ENCODE measurements at places on chromosomes 4 and X.

DNA sequence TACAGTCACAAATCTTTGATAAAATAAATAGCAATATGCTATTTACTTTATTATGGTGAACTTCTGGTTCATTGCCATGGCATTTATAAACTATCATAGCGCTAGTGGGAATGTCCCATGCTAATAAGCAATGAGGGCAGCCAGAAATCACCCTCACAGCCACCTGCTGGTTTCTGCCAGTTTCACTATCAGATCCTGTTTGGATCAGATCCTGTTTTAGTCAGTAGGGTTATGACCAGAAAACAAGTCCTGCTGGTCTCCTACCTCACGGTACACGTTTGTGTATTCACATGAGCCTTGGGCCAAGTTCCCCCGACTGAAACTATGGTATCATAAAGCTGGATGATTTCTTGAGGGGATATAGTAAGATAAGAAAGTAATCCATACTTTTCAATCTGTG lies 17.7 kb downstream of the FOXR2 start:
- no peak for DNase-seq

DNA sequence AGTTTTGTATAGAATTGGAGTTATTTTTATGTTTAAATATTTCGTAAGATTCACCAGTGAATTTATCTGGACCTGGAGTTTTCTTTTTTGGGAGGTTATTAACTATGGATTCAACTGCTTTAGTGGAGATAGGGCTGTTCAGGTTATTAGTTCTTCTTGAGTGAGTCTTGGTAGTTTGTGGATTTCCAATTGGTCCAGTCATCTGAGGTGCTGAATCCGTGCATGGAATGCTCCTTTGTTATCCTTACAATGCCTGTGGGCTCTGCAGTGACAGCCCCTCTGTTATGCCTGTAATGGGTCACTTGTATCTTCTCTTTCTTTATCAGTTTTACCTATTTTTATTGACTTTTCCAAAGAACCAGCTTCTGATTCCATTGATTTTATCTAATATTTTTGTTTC lies 15.4 kb upstream of the NKX1-1 start:
- DNase-seq: no peak

GRCh38 chr4:29853833-29854232 lies 866.3 kb upstream of the PCDH7 start:
- DNase-seq: no peak

- DNase-seq: peak; percentile 59
Observed at GRCh38 chr4:71406459-71406963, 67.7 kb downstream of the SLC4A4 start.

- peak; percentile 37 for DNase-seq
Observed at GRCh38 chr4:31458813-31459212, 738.6 kb downstream of the PCDH7 start.

DNA sequence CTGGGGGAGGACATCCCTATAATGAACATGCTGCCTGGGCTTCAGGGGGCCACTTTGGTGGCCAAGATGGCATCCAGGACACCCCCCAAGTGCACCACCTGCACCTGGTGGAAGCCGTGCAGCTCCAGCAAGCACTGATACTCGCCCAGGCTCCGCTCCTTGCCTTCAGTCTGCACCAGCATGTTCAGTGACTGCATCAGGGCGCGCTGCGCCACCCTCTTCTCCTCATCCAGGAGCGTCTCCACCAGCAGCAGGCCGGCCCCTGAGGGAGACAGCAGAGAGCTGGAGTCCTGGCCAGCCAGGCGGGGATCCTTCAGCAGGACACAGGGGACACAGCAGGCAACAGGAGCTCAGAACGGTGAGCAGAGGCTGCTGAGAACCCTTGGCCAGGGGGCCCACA lies 11.3 kb upstream of the SLC25A6 start:
- DNase-seq: no peak

DNA sequence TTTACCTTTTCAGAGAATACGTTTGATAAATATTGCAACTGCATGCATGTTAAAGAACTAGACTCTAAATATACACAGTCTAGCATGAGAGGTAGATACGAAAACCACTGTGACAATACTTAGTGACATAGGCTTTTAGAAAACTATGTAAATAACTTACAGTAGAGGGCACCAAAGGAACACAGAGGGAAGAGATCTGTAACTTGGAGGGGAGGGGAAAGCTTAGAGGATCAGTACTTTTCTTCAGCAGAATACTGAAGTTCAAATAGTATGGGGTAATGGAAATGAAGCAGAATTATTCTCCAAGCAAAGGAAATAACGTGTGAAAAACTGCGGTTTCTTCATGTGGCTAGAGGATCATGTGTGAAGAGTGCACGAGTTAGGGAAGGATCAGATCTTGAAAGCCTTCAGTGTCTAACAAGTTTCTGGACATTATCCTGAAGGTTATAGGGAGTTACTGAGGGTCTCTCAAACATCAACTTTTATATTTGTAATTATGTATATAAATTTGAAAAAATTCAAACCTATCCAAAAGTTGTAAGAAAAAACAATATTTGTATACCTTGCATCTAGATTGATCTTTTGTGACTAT lies 264.3 kb downstream of the NPFFR2 start:
- peak; percentile 64 for DNase-seq

DNA sequence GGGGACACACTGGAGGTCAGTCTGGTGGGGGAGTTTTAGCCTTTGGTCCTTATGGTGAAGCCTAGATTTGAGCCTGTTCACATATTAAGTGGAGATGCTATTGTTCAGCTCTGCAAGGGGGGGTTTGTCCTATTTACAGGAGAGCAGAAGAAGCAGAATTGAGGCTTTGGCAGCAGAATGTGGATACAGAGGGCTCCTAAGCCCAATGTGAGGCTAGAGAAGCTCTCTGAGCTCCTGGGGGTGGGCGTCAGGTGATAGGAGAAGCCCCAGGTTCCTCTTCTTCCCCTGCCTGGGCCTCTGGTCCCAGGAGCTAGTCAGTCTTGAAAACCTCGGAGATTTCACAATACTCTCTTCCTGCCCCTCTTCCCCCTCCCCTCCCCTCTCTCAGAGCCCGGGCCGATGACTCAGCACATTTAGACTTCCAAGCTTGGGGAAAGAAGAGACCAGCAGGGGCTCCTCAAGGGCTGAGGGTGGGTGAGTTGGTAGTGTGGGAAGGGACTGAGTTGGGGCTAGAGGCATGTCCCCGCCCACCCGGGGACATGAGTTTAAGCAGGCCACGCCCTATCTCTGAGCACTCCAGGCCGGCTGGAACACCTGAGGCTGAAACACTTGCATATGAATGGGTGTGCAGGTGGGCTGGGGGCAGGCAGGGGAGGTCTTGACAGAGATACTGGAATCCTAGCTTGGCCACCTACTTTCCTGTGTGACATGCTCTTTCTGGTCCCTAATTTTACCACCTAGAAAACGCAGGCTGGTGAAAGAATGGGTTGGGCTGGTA lies 3.4 kb downstream of the TFE3 start:
- peak; percentile 95 for DNase-seq

GRCh38 chr4:40516651-40517050 lies 113.0 kb downstream of the RBM47 start:
- DNase-seq: no peak

DNA sequence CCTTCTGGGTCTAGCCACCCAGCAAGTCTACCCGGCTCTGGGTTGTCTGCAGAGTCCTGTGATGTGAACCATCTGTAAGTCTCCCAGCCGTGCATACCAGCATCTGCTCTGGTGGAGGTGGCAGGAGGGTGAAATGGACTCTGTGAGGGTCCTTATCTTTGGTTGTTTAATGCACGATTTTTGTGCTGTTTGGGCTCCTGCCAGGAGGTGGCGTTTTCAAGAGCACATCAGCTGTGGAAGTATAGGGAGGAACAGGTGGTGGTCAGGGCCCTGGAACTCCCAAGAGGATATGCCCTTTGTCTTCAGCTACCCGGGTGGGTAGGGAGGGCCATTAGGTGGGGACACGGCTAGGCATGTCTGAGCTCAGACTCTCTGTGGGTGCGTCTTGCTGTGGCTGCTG lies 66.5 kb upstream of the ZFP42 start:
- DNase-seq: no peak

DNA sequence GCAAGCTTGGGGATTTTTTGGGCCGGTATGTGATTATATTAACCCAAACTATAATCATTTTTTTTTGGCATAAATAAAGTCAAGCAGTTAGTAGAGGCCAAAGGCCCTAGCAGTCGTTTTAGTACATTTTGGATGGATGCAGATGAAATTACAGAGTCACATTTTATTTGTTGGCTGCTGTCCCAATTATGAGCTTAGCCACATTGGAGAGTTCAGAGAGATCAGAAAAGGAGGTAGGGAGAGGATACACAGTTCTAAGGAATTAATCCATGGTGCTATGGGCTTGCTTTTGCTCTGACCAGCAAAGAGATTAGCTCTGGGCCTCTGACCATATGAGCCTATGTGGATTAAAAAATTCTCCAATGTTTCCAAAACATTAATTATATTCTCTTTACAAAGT lies 395.1 kb downstream of the RAPGEF2 start:
- no peak for DNase-seq

- no peak for DNase-seq
Observed at GRCh38 chr4:112517911-112518310, 1.9 kb upstream of the NEUROG2 start.

DNA sequence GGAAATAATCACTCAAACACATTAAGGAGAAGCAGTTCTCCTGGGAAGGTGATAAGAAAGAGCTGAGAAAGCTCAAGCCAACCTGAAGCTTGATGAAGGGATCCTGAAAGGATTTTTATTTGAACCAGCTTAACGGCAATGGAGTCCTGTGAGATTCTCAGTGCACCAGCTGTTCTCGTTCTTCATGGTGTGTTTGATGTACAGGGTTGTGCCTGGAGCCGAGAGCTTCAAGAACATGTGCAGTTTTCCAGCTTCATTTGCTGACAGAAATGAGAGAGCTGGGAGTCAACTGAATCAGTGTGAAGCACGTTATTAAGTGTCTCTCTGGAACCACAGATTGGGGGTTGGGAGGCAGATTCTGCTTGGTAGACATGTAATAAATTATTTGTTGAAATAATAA lies 115.7 kb downstream of the ANKRD50 start:
- DNase-seq: no peak

DNA sequence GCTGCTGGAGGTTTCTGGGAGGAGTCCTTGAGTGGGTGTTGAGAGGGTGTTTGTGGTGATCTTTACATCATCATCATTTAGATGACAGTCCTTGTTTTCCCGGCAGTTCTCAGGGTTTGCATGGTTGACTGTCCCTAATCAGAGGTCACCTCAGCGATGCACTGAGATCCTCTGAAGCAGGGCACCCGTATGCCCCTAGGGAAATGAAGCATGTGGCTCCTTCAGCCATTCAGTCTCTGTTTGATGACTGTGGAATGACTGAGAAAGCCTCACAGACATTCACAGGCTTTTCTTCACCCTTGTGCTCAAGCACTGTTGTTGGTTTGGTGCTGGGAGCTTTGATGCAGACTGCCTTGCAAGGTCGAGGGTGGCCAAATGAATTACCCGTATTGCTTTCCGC lies 474.7 kb downstream of the SPRY1 start:
- DNase-seq: peak; percentile 26

GRCh38 chr4:153065276-153065675 lies 129.2 kb downstream of the FHDC1 start:
- no peak for DNase-seq

Measured in fibroblast of skin of back (primary cell).